Stimulated activated CD4-positive, alpha-beta T cell treated with anti-CD3 and anti-CD28 coated beads, TNF-alpha, amount 100 ng/mL, for 1 hour (primary cell): ENCODE measurements at places on chromosomes 3 and 15.

- no peak for DNase-seq
Observed at GRCh38 chr3:179227349-179227748, 23.6 kb downstream of the KCNMB3 start.

DNA sequence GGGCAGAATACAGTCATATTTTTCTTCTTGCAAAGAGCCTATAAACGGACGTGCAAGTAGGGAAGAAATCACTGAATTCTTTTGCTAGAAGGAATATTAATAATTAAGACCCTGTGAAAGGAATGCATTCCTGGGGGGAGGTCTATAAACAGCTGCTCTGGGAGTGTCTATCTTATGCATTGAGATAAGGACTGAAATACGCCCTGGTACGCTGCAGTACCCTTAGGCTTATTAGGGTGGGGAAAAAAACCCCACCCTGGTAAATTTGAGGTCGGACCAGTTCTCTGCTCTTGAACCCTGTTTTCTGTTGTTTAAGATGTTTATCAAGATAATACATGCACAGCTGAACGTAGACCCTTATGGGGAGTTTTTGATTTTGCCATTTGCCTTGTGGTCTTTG, 100.0 kb upstream of the KBTBD8 start:
- DNase-seq, result no peak

DNA sequence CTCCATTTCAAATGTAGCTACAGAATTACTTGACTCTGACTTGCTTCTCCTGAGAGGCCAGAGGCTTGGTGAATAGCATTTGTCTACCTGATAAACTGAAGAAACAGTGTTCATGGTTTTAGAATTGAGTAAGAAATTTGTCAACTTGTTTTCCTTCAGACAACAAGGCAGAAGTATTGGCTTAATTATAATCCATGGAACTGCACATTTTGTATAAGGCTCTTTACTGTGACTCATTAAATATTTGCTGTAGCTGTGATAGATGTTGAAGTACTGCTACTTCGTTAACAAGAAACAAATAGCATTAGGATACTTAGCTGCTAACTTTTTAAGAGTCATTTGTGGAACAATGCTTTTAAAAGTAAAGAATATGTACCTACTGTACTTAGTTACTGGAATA, 4.6 kb downstream of the UNC13C start:
- DNase-seq, result no peak

GRCh38 chr3:49025793-49026520, 3.2 kb downstream of the IMPDH2 start:
- DNase-seq, result no peak

DNA sequence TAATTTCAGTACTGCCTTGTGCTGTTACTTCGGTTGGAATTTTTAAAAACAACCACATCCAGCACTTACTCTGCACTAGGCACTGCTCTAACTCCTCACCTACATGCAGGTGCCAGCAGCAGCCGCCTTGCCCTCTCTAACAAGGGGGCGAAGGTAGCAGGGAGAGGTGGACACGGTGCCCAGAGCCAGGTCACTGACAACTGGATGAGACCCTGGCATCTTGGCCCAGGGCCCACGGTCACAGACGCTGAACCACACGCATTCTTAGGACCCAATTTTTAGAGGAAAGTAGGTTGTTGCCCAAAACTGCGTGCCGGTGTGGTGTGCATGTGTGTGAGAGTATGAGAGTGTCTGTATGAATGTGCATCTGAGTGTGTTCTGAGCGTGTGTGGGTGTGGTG, 63.4 kb upstream of the GATA2 start:
- no peak for DNase-seq

GRCh38 chr3:157170861-157171260, 10.9 kb upstream of the CCNL1 start:
- no peak for DNase-seq

DNA sequence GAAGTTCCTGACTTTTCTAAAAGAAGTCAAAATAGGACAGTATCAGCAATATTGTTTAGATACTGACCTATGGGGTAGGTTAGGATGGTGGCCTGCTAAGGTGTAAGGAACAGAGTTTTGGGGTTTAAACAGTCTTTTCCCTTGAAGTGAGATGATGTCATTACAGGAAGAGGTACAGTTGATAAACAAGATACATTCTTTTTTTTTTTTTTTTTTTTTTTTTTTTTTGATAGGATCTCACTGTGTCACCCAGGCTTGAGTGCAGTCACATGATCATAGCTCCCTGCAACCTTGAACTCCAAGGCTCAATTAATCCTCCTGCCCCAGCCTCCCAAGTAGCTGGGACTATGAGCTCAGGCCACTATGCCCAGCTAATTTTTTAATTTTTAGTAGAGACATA, 33.3 kb downstream of the SLC25A36 start:
- DNase-seq, result no peak

GRCh38 chr3:162722337-162722736, 1225.7 kb downstream of the OTOL1 start:
- no peak for DNase-seq

DNA sequence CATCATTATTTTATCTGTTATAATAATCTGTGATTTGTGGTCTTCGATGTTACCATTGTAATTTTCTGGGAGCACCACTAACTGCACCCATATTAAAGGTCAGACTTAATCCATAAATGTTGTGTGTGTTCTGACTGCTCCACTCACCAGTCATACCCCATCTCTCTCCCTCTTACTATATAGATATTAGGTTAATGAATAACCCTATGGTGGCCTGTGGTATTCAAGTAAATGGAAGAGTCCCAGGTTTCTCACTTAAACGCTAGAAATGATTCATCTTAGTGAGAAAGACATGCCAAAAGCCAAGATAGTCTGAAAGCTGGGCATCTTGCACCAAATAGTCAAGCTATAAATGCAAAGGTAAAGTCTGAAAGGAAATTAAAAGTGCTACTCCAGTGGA, 1358.5 kb downstream of the ROBO2 start:
- DNase-seq, result no peak
